ENCODE measurements at places on chromosomes 2 and 18.
A peak's percentile ranks its signal among the peaks of the same experiment; 100 is the strongest.

DNA sequence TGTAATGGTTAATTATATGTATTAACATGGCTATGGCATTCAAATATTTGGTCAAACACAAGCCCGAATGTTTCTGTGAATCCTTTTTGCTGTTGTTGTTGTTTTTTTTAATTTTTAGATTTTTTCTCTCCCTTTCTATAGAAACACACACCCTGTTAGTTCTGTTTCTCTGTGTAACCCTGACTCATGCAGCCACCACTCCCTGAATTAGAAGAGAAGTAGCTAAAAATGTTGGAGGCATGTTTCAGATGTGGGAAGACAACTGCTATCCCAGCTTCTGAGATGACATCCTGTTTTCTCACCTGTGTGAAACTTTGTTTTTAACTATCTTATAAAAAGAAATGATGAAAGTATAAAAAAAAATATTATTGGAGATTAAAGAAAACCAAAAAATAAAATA is 219.6 kb upstream of the RGPD4 start:
- no peak for DNase-seq

- no peak for DNase-seq
These were observed 225.5 kb downstream of the TGIF1 start for GRCh38 chr18:3675446-3675845.

DNA sequence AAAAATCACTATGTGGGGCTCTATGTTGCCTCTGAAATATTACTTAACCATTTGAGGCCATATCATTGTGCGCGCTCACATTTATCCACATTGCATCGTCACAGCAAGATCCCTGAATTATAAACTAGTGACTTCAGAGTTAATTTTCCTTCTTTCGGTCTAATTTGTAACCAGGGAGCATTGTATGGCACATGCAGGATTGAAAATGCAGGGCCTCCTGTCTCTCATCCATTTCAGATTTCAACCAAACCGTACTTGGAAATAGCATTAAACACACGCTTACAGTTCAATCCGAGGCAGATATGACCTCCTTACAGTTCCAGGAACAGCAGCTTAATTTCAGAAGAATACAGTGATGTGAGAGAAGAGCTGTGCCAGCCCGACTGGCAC is 532 bp downstream of the MYOM1 start:
- DNase-seq = no peak

- no peak for DNase-seq
These were observed 159.5 kb downstream of the NYAP2 start for GRCh38 chr2:225559072-225559415.

- peak; percentile 88 for DNase-seq
These were observed 31.0 kb downstream of the CFAP36 start for GRCh38 chr2:55550368-55551102.

- no peak for DNase-seq
These were observed 366.2 kb upstream of the SPRED2 start for GRCh38 chr2:65798641-65799040.

GRCh38 chr2:185811580-185811979 is 73.0 kb downstream of the FSIP2 start:
- DNase-seq = no peak

DNA sequence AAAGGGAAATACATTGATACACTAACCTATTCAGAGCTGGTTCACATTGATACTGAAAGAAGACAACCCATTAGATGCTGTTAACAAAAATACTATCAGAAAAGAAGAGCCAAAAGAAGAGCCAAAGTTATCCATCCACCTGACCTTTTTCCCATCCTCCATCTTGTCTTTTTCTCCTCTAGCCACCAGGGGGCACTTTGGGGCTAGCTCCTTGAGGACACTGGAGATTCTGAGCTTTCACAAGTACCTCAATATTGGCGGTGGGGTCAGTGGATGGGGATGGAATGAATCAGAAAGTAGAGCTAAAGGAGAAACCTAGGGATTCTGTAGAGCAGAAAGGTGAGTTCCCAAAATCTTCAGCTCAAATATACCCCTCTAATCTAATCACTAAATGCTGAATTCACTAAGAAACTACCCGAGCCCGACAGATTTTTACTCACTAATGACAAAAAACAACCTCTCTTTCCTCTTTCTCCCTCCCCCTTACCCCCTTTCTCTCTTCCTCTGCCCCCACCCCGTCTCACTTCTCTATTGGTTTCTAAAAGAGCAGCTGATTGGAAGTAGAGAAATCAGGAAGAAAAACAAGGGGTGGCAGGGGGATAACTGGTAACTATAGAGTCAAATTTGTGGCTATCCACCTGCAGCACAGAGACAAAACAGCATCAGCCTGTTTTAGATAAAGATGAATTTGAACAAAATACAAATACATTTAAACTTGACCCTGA is 203.3 kb downstream of the TCF4 start:
- DNase-seq = peak; percentile 73

All from fibroblast of pulmonary artery (primary cell).